ENCODE measurements at places on chromosomes 12 and 14.

- no peak for DNase-seq
These were observed 88.9 kb upstream of the FRMD6 start for GRCh38 chr14:51562816-51563215.

DNA sequence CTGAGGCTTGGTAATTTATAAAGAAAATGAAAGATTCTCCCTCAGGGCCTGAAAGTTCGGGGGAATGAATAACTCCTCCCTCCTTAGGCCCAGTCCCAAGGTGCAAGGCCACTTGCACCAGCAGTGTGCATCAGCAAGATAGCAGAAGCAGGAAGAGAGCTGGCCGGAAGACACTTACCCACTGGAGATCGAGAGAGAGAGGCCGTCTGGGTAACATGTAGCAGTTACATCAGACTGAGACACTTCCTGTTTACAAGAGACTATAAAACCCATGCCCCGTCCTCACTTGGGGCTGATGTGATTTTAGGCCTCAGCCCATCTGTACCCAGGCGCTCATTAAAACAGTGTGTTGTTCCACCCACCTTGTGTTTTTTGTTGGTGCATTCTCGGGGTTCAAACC is 85.2 kb downstream of the TMTC3 start:
- no peak for DNase-seq

- DNase-seq: no peak
These were observed 64.4 kb upstream of the PTHLH start for GRCh38 chr12:28036940-28037339.

GRCh38 chr12:69024413-69024812 is 91.4 kb upstream of the CPM start:
- DNase-seq: peak; percentile 51

DNA sequence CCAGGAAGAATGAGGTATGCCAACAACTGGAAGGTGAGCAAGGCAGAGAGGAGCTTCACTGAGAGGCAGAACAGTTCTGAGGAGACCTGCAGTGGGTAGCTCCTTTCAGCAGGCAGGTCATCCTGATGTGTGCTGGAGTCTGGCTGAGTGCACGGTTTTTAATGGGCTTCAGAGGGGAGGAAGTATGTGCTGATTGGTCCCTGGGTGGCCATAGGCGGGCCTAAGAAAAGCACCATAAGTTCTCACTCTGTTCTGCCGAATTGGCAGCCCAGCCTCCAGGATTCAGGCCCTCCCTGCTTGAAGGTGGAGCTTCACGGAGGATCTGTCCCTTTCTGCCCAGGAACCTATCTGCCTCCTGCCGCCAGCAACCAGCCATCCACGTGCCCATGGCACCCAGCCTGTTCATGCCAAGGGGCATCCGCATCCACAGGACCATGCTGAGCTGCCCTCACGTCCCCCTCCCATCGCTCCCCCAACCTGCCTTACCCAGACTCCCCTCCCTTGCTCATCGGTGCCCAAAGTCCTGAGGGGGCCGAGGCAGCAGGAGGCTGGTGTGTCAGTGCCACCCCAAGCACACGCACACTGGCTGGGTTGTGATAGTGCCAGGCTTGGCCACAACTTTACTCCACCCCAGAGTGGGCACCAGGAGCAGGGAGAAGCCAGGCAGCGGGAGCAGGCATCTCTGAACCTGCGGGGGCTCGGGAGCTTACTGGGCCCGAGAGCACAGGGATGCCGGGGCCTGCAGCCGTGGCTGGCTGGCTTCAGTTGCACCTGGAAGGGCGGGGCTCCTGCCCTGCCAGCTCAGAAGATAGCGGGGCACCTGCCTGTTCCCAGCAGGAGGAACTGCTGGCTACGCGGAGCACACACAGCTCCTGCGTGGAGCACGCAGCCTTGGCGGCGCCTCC is 608.4 kb upstream of the FOXG1 start:
- DNase-seq: no peak

DNA sequence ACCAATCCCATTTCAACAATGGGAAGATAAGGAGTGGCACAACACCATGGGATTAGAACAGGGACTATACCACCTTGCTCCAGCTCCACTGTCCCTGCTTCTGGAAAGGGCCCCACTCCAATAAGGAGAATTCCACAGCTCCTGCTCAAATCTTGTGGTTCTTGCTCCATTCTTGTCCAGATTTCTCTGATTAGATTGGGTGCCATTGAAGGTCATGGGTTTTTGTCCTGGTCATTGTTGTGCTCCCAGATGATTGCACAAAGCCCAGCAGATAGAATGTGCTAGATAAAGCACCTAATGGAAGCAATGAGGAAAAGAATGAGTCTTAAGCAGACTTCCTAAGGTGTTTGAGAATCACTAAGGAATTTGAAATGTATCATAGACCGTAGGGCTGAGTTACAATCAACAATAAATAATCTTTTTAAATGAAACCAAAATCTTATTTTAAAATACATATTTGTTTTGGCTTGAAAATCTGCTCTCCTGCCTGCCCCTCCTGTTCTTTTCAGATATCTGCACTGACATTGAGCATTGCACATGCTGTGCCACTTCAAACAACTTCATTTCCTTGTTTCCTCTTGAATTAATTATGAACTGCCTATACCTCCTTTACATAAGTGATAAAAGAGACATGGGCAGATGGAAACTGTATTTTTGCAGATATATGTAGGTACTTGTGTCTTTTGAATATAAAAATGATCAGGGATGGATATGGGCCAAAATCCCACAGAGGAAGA is 115.9 kb downstream of the FGD4 start:
- DNase-seq: no peak

DNA sequence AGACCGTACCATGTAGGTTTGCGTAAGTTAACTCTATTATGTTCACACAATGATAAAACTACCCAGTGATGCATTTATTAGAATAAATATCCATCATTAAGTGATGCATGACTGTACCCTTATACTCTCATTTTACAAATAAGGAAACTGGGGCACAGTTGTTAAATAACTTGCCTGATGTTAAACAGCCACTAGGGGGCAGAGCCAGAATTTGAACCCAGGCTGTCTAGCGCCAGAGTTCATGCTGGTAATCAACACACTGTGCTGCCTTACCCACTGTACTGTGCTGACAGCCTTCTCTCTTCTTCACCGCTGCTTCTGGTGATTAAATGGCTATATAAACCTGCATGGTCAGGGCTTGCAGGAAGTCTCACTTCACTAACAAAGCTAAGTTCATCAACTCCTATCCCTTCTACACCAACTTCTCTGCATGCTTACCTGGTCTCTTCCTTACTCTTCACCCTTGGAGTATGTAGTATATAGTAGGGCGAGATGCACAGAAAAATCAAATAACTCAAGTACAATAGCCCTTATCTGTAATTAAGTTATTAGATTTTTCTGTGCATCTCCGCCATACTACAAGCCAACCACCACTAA is 43.6 kb upstream of the APPL2 start:
- no peak for DNase-seq

- no peak for DNase-seq
These were observed 25.1 kb upstream of the OASL start for GRCh38 chr12:121064116-121064515.

DNA sequence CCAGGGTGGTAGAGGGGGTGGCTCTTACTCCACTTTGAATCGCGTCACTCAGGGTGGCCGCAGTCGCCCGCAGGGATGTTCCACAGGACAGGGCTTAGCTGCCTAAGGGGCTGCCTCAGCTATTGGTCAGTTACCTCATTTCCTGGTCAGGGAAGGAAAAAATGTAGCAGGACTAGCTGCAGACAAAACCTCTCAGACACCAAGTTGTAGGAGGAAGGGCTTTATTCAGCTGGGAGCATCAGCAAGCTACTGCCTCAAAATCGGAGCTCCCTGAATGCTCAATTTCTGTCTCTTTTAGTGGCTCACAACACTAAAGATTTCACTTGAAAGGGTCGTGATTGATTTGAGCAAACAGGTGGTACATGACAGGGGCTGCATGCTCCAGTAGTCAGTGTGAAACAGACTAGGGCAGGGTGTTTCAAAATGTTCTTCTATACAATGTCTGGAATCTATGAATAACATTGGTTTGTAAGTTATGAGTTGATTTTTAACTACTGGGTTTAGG is 6.4 kb upstream of the CLEC6A start:
- no peak for DNase-seq

DNA sequence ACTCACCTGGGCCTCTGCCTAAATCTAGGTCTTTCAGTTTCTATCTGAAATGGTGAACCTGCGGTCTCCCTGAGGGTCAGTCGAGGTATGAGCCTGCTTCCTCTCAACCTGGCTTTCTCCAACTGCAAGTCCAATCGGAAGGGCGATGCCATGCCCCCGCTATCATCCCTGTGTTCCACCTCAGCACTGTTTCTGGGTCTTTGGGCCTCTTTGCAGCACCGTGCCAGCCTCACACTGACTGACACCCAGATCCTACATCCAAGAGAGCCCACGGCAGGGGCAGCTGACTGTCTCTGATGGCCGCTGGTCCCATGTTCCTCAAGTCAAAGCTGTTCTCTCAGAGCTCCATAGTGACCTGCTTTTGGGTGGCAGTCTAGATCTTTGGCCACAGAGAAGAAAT is 120.7 kb downstream of the PAPOLA start:
- no peak for DNase-seq

DNA sequence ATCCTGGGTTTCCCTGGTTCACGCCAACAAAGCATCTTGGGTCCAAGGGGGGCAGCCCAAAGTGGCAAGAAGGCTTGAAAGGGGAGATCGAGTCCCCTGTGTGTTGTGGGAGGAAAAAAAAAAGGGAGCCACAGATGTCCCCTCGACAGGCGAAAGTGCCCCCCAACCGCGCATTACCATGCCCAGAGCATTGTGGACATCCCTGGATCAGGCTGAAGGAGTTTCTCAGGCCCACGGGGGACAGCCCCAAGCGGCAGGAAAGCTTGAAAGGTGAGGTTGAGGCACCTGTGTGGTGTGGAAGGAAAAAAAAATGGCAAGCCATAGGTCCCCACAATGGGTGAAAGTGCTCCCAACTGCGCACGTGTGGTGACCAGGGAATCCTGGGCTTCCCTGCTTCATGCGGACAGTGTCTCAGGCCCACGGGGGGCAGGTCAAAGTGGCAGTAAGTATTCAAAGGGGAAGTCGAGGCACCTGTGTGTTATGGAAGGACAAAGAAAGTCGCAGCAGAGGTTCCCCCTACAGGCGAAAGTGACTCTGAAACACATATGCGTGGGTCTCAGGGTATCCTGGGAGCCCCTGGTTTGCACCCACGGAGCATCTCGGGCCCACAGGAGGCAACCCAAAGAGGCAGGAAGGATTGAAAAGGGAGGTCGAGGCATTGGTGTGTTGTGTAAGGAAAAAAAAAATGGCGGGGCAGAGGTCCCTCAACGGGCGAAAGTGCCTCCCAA is 580.1 kb downstream of the ALG10 start:
- DNase-seq: peak; percentile 1

- DNase-seq: no peak
These were observed 41.2 kb upstream of the MED13L start for GRCh38 chr12:116318576-116319232.

DNA sequence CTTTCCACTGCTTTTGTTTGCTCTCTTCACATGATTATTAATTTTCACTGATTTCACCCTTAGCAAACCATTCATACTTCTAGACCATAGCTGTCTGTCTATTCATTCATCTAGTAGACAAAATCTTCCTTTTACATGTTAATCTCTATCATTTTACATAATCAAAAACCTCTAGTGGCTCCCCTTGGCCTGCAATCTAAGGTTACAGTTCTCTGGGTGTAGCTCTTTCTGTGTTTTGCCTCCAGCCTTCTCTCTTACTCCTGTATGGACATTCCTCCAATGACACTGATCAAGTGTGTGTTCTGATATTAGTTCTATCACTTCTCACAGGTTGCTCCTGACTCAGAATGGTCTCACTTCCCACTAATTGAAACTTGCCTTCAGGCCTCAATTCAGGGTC is 56.4 kb downstream of the PRKCH start:
- no peak for DNase-seq

DNA sequence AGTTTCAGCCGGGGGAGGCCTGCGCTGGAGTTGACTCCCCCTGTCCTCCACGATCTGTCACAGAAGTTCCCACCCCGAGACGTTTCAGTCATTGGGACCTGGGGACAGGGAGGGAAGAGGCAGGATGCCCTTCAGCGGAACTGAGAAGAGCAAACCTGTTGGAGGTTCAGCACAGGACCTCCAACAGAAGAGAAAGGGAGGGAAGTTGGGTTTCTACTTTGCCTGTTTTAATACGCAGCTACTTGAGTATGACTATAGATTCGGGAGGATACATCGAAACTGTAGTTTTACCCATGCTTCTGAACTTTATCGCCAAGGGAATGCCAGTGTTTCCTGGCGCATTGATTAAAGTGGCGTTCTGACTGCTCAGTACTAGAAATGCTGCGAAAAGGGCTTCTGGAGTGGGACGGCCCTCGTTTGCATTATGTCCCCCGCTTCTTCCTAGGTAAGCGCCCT is 2.3 kb upstream of the DUSP6 start:
- no peak for DNase-seq

- peak; percentile 24 for DNase-seq
These were observed 269.1 kb downstream of the EMP1 start for GRCh38 chr12:13465635-13466034.

GRCh38 chr12:120581998-120582397 is 796 bp upstream of the POP5 start:
- no peak for DNase-seq

- DNase-seq: peak; percentile 49
These were observed 18.8 kb upstream of the FLVCR2 start for GRCh38 chr14:75559451-75560222.

- DNase-seq: peak; percentile 95
These were observed at the start of gene EID3 for GRCh38 chr12:104303538-104304151. TSS of gene EID3 (plus strand) at chr12:104303739. CDS start at chr12:104303935, 196 bp downstream.

DNA sequence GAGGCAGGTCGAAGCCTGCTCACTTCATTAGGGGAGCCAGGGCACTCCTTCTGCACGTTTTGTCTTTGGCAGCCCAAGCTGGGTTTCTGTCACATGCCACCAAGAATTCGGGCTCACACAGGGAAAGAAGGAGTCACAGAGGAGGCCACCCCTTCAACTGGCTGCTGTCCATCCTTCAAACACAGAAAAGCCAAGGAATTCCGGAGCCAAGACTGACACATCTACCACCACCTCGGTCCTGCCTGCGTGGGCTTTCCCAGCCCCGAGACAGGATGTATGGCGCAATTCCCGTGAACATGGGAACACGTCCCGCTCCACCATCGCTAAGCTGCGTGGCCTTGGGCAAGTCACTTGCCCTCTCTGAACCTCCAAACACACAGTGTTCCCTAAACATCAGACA is 70.4 kb downstream of the NCOR2 start:
- peak; percentile 88 for DNase-seq

GRCh38 chr14:89775151-89775550 is 179.4 kb downstream of the EFCAB11 start:
- DNase-seq: peak; percentile 16

DNA sequence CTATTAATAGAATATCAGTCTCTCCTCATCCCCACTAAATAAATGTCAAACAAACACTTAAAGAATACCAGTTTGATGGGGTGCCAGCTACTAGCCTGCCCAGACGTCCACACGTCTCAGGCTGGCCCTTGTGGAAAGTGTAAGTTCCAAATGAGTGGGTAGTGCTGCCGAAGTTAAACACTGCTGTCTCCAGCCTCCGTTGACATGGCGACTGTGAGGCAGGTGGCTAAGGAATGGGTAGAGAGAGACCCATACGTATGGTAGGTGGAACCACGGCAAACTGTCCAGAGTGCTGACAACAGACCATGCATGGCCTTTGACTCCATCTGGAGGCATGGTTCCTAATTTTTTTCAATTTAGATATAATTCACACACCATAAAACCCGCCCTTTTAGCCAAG is 37.9 kb downstream of the PITPNM2 start:
- no peak for DNase-seq

GRCh38 chr12:68530965-68531364 is 79.7 kb upstream of the RAP1B start:
- peak; percentile 39 for DNase-seq

- DNase-seq: peak; percentile 54
These were observed 780.5 kb downstream of the NRXN3 start for GRCh38 chr14:78950649-78951048.

GRCh38 chr12:70982991-70983390 is 62.5 kb upstream of the PTPRR start:
- peak; percentile 13 for DNase-seq
